ENCODE measurements at places on chromosomes 11 and 22. TPM values are rescaled to one million over a fixed set of nuclear protein-coding genes. Genes with fewer than 3 reads are reported as not detected.
A peak's percentile ranks its signal among the peaks of the same experiment; 100 is the strongest.

- peak overlapping the region; percentile 44 for H3K4me3 ChIP-seq
- no peaks in the 10 kb centered on the region for H3K36me3 ChIP-seq
- H3K27ac ChIP-seq, result peak overlapping the region; percentile 11
- peaks cover 32% of the 10 kb centered on the region for H3K4me1 ChIP-seq
- DNase-seq, result no peak
Observed at GRCh38 chr11:123407996-123408597, 22.0 kb upstream of the GRAMD1B start.

GRCh38 chr11:45424411-45425180 is 138.5 kb upstream of the SYT13 start:
- no peaks in the 10 kb centered on the region for H3K4me1 ChIP-seq
- H3K27me3 ChIP-seq, result peaks cover 4% of the 10 kb centered on the region
- no peak overlapping the region for H3K27ac ChIP-seq
- H3K4me3 ChIP-seq, result no peak overlapping the region
- H3K36me3 ChIP-seq, result no peaks in the 10 kb centered on the region

- no peaks in the 10 kb centered on the region for H3K4me1 ChIP-seq
- H3K4me3 ChIP-seq, result peak overlapping the region; percentile 90
- DNase-seq, result no peak
- peaks cover 38% of the 10 kb centered on the region for H3K27me3 ChIP-seq
- no peaks in the 10 kb centered on the region for H3K36me3 ChIP-seq
- H3K27ac ChIP-seq, result no peak overlapping the region
Observed at GRCh38 chr11:14645985-14646900, 2.6 kb downstream of the PDE3B start.

GRCh38 chr11:57426929-57427726 is at the start of gene SLC43A3:
Gene SLC43A3 (minus strand): TSS chr11:57427121. CDS start chr11:57426172, 949 bp downstream.
- peak; percentile 89 for DNase-seq
- H3K27ac ChIP-seq, result no peak within 1 kb of the TSS
- peak within 1 kb of the TSS; percentile 73 for H3K4me3 ChIP-seq
- peaks cover 38% of the 10 kb centered on the region for H3K27me3 ChIP-seq
- H3K4me1 ChIP-seq, result peaks cover 4% of the 10 kb centered on the region
- H3K36me3 ChIP-seq, result no peaks in the 10 kb centered on the region

- no peak for DNase-seq
- H3K4me3 ChIP-seq, result no peak overlapping the region
- no peaks in the 10 kb centered on the region for H3K36me3 ChIP-seq
- H3K27me3 ChIP-seq, result no peaks in the 10 kb centered on the region
Observed at GRCh38 chr22:44172370-44173108, 8.2 kb upstream of the PARVG start.

GRCh38 chr11:112564228-112564955 is 303.7 kb upstream of the PLET1 start:
- H3K27me3 ChIP-seq, result no peaks in the 10 kb centered on the region
- no peak for DNase-seq
- peak overlapping the region; percentile 12 for H3K27ac ChIP-seq
- H3K4me1 ChIP-seq, result peaks cover 3% of the 10 kb centered on the region
- H3K36me3 ChIP-seq, result no peaks in the 10 kb centered on the region
- no peak overlapping the region for H3K4me3 ChIP-seq

- no peaks in the 10 kb centered on the region for H3K36me3 ChIP-seq
- no peaks in the 10 kb centered on the region for H3K27me3 ChIP-seq
- H3K4me1 ChIP-seq, result no peaks in the 10 kb centered on the region
- no peak overlapping the region for H3K4me3 ChIP-seq
- no peak for DNase-seq
Observed at GRCh38 chr11:27022659-27023251, 17.9 kb upstream of the BBOX1 start.

GRCh38 chr11:40130427-40130826 is 1329.0 kb downstream of the LRRC4C start:
- no peak overlapping the region for H3K4me3 ChIP-seq
- H3K36me3 ChIP-seq, result no peaks in the 10 kb centered on the region
- H3K4me1 ChIP-seq, result no peaks in the 10 kb centered on the region

GRCh38 chr22:29782061-29782845 is 15.1 kb downstream of the UQCR10 start:
- no peaks in the 10 kb centered on the region for H3K36me3 ChIP-seq
- no peak overlapping the region for H3K4me3 ChIP-seq
- H3K27me3 ChIP-seq, result no peaks in the 10 kb centered on the region
- H3K27ac ChIP-seq, result no peak overlapping the region
- H3K4me1 ChIP-seq, result peaks cover 11% of the 10 kb centered on the region
- DNase-seq, result peak; percentile 50

GRCh38 chr11:68904248-68904847 is 657 bp downstream of the IGHMBP2 start:
- peak overlapping the region; percentile 92 for H3K4me3 ChIP-seq
- H3K4me1 ChIP-seq, result no peaks in the 10 kb centered on the region
- no peak for DNase-seq
- H3K27me3 ChIP-seq, result no peaks in the 10 kb centered on the region
- H3K27ac ChIP-seq, result no peak overlapping the region

- no peak for DNase-seq
- H3K36me3 ChIP-seq, result no peaks in the 10 kb centered on the region
- H3K4me3 ChIP-seq, result no peak overlapping the region
- H3K27me3 ChIP-seq, result no peaks in the 10 kb centered on the region
- H3K27ac ChIP-seq, result no peak overlapping the region
Observed at GRCh38 chr11:88354912-88355311, 17.4 kb upstream of the CTSC start.

Gene NUCB2
- 82.9 TPM for total RNA-seq

Gene YAP1
- 228 TPM for total RNA-seq

Gene DRD4
- 2.7 TPM for total RNA-seq

Gene SMIM35
- not detected for total RNA-seq

Gene SBF2
- 27.1 TPM for total RNA-seq

Measured in endodermal cell (in vitro differentiated cells).